ENCODE measurements at places on chromosomes 16 and 17.

DNA sequence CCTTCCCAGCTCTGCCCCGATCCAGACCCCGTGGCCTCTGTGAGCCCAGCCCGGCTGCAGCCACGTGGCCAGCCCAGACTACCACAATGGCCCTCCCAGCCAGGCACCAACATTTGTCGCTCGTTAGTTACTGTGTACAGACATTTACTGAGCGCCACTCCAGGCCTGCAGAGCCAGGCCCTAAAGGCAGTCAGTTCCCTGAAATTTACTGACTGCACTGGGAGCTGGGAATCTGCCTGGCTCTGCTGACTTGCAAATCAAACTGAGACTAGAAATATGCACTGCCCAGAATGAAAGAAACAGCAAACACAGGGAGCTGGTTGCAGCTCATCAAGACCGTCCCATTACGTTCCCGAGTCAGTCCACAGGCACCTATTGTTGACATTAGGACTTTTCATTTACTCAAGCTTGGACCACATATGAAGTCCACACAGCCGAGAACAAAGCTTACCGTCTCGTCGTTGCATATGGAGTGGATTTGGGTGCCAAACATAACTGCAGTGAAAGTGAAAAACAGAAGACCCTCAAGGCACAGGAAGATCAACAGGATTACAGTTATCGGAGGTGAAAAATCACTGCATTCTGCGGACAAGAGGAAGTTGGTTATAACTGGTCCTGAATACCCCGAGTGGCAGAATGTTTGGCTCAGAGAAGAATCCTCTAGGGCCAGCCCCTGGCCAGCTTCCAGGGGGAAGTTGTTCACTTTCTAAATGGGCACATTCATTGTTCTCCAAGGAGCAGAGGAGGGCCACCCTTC, 34.5 kb downstream of the ZDHHC7 start:
- DNase-seq, result no peak

DNA sequence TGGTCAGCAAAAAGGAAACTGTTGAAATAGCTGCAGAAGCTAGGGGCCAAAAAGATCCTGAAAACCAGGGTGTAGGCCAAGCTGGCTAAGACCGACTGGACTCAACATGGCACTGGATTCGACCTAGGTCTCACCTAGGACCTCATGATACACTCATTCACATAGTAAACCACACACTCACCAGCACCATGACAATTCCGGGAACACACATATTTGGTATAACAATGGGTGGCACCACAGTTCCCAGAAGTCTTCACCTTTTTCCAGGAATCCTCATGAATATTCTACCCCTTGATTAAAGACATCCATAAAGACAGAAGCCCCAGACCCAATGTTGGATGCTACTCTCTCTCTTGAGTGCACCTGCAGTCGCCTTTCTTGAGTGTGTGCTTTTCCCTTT, 460.1 kb downstream of the TMEM114 start:
- DNase-seq, result no peak

DNA sequence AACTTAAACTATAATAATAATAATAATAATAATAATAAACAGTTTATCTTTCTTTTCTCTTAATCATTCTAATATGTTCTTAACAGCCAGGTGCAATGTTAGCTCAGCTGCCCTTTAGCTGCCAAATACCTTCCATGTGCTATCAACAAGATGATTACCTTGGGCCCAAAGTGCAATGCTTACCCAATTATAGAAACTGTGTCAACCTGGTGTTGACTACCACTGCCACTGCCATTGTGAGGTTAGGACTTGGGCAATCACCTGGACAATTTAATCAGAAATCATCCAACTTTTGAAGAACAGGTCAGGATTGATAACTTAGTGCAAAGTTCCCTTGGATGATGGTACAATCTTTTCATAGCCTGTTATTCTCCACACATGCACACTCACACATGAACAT, 371.8 kb upstream of the SALL1 start:
- no peak for DNase-seq

DNA sequence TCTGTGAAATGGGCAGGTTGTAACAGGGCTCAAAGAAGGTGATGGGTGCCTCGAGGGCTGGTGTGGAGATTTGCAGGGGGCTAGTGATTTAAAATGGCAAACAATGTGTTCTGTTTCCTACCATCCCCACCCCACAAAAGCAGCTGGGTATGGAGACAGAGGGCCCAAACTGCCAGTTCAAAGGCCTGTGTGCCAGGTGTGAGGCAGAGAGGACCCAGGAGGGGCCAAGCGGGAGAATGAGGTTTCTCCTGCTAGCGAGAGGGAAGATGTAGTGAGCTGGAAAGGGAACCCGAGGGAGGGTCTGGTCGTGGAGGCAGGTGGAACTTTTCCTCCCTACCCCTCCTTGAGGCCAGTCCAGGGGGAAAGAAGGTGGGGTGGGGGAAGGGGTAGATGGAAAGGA, 39.4 kb downstream of the LAT start:
- no peak for DNase-seq

GRCh38 chr17:80512233-80512632, 32.4 kb upstream of the RPTOR start:
- no peak for DNase-seq

DNA sequence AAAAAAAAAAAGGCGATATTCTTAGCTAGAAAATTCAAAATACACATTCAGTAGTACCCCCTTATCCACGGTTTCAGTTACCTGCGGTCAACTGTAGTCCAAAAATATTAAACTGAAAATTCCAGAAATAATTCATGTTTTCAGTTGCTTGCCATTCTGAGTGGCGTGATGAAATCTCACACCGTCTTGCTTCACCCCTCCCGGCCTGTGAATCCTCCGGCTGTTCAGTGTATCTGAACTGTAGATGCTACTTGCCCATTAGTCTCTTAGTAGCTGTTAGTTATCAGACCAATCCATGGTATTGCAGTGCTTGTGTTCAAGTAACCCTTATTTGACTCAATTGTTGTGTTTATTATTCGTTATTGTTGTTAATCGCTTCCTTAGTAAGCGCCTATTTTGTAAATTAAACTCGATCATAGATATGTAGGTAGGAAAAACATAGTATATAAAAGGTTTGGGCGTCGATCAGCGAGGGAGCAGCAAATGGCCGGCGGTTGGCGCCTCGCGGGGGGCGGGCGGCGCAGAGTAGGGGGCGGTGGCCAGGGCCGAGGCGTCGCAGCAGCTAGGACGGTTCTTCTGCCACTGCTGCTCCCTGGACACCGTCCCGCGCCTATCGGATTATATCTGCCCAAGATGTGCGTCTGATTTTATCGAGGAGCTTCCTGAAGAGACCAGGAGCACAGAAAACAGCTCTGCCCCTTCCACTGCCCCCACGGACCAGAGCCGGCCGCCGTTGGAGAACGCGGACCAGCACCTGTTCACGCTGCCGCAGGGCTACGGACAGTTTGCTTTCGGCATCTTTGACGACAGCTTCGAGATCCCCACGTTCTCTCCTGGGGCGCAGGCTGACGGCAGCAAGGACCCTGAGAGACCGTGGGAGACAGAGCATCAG, 39.8 kb upstream of the AKAP1 start:
- DNase-seq, result no peak

DNA sequence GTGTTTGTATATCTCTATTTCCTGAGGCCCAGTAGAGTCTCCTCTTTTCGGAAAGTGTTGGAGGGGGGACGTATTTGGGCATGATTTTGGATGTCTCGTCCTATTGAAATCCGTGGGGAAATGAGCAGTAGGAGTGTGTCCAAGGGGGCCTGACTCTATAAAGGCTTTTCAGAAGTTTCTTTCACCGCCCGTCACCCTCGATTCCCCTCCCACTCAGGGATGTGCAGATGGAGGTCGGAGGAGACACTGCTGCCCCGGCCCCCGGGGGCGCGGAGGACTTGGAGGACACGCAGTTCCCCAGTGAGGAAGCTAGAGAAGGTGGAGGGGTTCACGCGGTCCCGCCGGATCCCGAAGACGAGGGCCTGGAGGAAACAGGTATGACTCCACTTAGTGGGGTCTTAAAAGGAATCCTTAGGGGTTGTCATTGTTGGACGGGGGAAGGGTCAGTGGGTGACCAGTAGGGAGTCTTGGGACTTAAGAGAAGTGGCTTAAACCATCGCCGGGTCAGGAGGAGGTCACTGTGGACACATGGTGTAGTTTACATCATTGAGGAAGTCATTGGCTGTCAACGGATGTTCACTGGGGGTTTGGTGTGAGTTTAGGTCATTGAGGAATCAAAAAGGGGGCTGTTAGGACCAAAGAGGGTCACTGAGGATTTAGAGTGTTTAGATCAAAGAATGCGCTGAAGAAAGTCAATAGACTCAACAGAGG, 424 bp downstream of the MON1B start:
- no peak for DNase-seq

GRCh38 chr16:28538733-28539596, at the start of gene NUPR1:
Gene NUPR1 (minus strand): TSS chr16:28538974. CDS start chr16:28538907, 67 bp downstream.
- DNase-seq, result no peak

DNA sequence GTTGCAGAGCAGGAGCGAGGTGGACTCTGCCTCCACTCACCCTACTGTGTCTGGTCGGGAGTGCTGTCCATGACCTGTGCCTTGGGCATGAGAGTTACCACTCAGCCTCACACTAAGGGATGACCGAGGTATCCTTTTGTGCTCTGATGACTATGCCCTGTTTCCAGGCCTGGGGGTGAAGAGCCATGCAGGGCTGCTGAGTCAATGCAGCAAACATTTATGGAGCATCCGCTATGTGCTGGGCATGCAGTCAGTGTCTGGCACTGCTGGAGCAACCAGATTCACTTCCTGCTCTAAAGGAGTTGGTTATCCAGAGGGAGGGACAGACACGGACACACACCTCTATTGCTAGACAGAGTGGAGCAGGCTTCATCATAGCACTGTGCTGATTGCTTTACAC, 7.6 kb upstream of the HNF1B start:
- no peak for DNase-seq

GRCh38 chr17:517181-517580, 164.6 kb upstream of the RPH3AL start:
- no peak for DNase-seq

DNA sequence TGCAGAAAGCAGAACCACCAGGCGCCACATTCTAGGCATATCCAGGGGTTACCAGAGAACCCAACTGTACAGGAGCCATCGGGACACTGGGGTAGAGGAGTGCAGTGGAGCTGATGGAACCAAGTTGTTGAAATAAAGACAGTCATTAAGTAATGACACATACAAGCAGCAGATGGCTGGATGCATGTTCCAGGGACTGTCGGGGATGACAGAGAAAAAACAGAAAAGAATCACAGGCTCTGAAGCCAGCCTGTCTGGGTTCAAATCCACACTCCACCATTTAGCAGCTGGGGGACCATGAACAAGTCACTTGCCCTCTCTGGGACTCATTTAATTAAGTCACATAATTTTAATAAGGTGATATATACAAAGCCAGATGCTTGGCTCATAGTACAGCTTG, 117.1 kb downstream of the ZNF423 start:
- no peak for DNase-seq

GRCh38 chr16:22139008-22139407, 23.3 kb upstream of the SDR42E2 start:
- DNase-seq, result no peak

DNA sequence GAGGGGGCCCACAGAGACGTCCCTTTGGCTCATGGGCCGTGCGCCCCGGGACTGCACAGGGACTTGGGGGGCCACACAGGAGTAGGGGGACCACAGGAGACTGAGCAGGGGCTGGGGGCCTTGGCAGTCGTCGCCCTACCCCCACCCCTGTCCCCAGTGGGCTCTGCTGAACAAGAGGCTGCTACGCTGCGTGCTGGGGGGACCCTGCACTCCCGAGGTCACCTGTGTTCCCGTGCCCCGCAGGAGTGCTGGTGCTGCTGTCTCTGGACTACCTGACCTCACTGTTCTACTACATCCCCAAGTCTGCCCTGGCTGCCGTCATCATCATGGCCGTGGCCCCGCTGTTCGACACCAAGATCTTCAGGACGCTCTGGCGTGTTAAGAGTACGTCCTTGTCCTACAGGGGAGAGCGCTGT, 14.4 kb upstream of the RNF213 start:
- no peak for DNase-seq

DNA sequence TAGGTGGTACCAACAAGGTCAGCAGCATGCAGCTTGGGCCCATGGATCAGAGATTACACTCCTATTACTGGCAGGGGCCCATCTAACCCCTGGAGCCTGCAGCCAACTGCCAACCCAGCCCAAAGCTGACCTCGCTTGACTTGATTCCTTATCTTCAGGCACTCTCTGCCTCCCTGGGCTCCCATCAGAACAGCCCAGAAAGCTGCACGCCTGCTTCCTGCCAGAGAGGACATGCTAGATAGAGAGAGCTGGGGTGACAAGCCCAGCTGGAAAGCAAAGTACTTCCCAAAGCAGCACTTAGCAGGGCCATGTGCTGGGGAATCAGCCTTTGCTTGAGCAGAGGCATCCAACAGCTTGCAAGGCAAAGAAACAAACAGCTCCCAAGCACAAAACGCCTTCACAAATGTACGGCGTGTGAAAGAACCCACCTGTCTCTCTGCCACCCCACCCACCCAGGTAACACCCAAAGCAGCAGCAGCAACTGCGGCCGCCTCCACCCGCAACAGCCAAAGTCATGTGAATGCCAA, 74.2 kb upstream of the NLK start:
- DNase-seq, result no peak

DNA sequence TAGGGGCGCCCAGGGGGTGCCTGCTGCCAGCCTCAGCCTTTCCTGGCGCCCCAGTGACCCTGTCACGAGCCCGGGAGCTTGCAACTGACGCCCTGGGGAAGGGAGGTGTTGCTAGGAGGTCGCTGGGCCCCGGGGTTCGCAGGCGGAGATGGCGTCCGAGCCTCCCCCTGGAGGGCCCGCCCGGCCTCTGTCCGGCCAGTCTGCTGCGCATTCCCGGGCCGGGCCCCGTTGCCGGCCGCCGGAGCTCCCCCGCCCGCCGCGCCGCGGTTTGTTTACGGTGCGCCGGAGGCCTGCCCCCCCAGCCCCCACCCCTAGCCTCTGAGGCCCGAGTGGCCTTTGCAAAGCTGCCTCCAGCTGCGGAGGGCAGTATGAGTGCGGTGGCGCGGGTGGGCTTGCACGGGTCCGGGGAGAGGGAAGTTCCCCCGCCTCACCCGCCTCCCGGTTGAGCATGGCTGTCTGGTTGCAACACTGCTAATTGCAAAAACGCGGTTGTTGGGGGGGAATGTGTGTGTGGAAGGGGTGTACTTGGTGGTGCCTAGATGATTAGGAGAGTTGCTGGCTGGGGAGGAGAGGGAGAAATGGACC, 514 bp downstream of the THRA start:
- DNase-seq, result no peak

All from activated CD4-positive, CD25-positive, alpha-beta regulatory T cell (primary cell).